ENCODE measurements at places on chromosomes 2 and 18.

DNA sequence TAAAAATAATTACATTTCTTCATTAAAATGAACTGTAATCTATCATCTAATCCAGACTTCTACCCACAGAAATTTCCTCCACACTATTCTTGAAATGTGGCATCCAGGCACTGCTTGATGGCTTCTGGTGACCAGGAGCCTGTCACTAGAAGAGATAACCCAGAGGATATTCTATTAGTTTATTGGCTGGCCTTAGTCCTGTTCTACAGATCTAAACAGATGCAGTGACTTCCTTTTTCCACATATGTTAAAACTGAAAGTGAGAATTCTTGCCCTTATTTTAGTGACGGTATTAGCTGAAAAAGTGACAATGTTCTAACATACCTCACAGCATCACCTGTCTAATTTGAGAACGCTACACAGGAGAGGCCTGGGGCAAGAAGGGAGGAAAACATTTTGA, 775.4 kb downstream of the TSN start:
- no peak for DNase-seq

- no peak for DNase-seq
These were observed 850 bp downstream of the DNAJB2 start for GRCh38 chr2:219279916-219280516.

GRCh38 chr18:3793545-3793944, 343.6 kb downstream of the TGIF1 start:
- no peak for DNase-seq

- DNase-seq = no peak
These were observed 3.5 kb downstream of the ESPNL start for GRCh38 chr2:238103465-238104225.

DNA sequence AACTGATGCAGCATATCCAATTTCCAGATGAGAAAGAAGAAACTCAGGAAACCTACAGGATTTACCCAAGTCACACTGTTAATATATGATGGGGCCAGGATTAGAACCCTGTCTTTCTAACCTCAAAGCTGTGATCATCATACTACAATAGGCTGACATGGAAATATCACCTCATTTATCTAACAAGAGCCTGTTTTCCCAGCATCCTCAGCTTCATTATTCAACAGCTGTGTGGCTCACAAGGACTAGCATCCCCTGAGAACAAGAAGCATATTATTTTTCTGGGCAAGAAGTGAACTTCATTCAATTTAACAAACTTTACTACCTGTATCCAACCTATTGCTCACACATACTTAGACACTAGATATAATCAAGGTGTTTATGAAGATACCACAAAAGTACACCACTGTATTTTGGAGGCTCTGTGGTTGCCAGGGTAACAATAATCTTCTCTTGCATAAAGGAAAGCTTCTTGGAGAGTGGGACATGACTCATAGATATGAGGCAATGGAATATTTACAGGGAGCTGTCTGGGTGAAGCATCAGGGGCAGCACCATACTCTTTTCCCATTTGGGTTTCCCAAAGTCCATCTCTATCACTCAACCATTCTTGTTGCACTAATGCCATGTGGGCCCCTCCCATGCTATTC, 218.2 kb downstream of the RAD51AP2 start:
- no peak for DNase-seq

Measured in activated T-cell treated with anti-CD3 and anti-CD28 coated beads, Interleukin-2, amount 50 U/mL, for 1 hour (primary cell).